ENCODE measurements at places on chromosomes 2 and 18.
A peak's percentile ranks its signal among the peaks of the same experiment; 100 is the strongest.

- DNase-seq: no peak
Observed at GRCh38 chr2:158495175-158495574, 38.4 kb downstream of the PKP4 start.

DNA sequence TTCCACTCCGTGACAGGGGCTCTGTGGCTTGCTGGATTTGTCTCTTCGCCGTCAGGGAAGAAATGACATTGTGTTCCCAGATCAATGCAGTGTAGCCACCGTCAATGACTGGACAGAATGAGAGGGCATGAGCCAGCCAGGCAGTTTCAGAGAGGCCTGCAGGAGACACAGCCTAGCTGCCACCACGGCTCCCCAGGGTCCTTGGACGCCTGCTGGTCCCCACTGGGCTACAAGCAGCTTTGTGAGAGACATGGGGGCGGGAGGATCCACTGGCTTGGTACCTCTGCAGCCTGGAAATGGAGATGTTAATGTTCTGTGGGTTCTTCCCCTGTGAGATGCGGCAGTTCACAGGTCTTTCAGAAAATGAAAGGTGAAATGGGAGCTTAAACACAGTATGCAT is 12.1 kb upstream of the AMER3 start:
- no peak for DNase-seq

DNA sequence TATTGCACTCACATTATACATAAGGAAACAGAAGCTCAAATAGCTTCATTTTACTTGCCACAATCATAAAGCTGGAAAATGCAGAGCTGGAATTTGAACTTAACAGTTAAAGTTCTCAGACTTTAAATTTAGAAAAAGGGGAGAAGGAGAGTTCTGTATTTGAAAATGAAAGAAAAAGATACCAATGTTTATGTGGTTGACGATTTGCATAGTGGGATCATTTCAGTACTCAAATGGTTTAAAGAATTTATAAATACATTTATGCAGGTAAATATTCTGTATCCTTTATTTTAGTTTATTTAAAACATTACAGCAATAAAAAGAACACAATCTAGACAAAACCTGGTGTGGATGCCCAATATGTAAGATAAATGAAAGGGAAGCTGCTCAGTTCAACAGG is 25.5 kb upstream of the STAT4 start:
- DNase-seq: no peak

DNA sequence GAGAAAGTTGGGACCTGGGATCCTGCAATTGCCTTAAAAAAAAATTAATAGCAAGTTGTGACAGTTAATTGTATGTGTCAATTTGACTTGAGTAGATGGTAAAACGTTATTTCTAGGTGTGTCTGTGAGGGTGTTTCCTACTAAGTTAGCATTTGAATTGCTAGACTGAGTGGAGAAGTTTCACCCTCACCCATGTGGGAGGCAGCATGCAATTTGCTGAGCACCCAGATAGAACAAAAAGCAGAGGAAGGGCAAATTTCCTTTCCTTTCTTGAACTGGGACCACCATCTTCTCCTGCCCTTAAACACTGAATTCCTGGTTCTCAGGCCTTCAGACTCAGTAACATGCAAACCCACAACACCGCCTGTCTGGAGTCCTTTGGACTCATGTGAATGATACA is 455.7 kb downstream of the GALR1 start:
- no peak for DNase-seq

GRCh38 chr18:8948471-8949149 is 153.9 kb upstream of the NDUFV2 start:
- peak; percentile 98 for DNase-seq

All from ELR (cell line).